NCI-H1930 (cell line): ENCODE measurements at places on chromosomes 1 and 21.

- no peak for DNase-seq
Observed at GRCh38 chr1:64686828-64687724, 57.8 kb upstream of the RAVER2 start.

DNA sequence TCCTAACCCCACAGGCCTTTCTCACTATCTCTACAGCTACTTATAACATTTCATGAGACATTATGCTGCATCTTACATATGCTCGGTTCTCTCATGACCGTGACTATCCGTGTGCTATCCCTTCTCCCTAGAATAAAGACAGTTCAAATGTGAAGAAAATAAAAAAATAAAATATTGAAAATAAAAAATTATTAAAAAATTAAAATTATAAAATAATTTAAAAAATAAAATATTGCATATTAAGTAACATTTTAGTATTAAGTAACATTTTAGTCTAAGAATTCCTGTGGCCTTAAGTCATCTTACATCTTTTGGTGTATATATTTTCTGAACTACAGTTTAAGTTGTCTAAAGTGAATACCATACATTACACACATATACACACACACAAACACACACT is 415.5 kb downstream of the DPYD start:
- DNase-seq = no peak

DNA sequence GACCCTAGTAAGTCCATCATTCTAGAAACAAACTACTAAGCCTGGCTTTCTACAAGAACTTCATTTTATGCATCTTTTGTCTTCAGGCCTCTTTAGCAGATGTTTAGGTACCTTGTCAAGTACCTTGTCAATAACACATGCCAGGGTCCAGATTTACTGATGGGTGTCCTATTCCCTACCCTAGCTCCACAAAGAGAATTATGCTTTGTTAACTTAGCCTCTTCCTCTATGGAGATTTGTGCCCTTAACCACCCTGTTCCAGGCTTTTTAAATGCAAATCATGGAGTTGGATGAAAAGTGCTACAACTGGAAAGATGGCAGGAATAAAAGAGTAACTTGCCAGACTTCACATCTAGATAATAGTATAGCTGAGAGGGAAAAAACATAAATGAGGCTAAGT is 42.7 kb downstream of the SPATA46 start:
- no peak for DNase-seq

DNA sequence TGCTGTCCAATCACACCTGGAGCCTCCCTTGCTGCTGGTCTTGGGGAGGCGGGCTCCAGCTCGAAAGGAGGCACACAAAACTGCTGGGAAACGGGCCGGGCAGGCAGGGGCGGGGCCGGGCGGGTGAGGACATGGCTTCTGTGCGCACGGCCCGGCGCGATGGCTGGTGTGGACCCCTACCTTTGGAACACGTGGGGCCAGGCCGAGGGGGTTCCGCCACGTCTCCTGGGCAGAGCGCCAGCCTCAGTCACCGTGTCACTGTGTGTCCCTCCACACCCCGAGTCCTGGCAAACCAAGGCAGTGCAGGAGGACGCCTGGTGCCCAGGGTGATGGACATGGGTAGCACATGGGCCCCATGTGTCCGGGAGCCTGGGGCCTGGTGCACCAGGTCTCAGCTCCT is 42.0 kb upstream of the ADARB1 start:
- DNase-seq = no peak

- DNase-seq = no peak
Observed at GRCh38 chr1:53573522-53573921, 114.3 kb downstream of the DMRTB1 start.

GRCh38 chr1:172746091-172746949 is 87.4 kb downstream of the FASLG start:
- DNase-seq = no peak

- no peak for DNase-seq
Observed at GRCh38 chr1:233668725-233669294, 54.9 kb downstream of the KCNK1 start.

DNA sequence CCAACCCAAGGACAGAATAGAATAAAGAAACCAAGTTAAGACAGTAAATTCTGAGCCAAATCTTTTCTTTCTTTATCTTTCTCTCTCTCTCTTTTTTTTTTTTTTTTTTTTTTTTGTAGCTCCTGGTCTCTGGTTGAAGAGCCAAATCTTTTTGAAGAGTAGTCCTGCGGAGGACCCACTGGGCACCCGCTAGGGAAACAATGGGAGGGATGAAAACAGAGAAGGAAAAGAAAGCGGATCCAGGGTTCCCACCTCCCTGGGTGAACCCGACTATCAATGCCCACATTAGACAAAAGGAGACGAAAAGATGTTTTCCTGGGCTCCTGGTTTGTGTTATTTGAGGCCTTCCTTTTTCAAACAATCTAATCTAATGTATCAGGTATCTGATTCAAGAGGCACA is 49.8 kb upstream of the FBXO28 start:
- DNase-seq = no peak

DNA sequence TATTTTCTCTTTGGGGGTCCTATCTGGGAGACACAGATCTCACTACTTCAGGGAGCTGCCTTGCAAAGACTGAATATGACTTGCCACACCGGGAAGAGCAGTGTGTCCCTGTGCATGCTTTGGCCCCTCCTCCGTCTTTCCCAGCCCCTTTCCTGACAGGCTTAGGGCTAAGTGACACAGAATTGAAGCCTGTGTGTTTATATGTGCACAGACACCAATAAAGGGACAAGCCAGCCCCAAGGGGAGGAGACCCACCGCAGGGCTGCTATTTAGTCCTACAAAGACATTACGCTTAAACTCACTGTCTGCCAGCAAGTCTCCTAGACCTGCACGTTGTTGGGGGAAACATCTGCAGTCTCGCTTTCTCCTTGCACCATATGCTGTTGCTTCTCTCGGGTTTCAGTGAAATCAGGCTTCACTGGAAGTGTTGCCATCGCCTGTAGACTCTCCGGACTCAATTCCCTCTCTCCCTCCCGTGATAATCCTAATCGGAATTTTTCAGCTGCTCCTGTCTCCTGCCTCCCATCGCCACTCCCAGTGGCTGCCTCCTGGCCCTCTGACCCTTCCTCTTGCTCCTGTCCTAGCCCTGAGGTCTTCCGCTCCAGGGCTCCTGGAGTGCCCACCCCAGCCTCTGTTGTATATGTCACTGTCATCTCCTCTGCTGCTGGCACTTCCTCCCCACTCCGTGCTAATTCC is 58.5 kb upstream of the LRRC53 start:
- DNase-seq = no peak

DNA sequence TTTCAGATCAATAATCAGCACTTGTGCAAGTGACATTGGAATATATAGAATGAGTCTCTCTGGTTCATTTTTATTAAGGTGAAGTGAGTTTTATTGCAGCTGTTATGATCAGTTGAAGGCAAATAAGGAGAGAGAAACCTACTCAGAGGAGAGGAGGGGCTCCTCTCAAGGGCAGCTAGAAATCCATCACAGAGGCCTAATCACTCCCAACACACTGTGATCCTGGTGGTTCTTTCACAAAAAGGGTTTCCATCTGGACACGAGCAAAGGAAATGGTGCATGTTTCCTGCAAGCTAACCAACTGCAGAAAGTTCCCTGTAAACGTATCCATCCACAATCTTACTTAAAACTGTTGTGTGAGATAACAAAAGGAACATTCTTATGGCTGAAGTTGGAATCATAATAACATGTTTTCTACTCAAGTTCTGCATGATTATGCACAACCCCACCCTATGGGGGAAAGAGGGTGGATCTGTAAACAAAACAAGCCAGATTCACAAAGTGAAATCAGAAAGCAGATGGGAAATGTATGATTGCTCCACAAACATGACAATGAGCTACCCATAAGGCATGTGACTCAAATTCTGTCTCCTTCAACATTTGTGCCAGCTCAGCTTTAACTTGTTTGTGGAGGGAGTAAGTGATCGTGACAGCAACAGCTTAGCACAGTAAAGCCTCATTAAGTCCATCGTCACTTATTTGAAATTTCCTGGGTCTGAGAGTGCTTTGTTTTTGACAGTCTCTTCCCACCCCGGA is 141.2 kb upstream of the ST6GALNAC5 start:
- no peak for DNase-seq

DNA sequence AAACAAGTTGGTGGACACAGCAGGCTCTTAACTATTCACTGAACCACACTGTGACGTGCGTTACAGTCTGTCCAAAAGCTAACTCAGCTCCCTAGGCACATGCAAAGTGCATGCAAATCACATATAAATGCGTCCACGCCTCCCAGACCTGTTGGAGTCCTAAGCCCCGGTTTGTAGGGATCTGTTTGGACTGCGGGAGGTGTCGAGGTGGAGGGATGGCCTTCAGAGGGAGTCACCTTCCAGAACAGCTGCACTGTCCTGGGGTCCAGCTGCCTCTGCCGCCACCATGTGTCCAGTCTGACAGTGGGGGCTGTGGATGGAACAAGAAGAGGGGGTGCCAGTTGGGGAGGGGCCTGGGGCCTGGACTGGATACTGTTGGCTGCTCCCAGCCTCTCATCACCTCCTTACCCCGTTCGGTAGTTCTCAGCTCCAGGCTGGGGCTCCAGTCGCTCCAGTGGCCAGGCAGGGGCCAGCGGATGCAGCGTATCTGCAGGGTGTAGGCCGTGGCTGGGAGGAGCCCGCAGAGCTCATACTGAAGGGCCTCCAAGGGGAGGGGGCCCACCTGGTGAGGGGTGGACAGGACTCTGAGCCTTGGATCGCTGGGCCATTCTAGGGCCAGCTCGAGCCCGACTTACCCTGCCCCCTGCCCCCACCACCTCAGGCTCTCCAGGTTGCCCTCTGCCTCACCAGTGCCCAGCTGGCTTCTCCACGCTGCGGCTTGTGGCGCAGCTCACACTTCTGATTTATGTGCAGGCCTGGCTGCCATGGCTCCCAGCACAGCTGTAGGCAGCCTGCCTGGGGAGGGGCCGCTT is 7.9 kb upstream of the MRPS15 start:
- no peak for DNase-seq

GRCh38 chr1:159705251-159705903 is 9.0 kb downstream of the CRP start:
- no peak for DNase-seq

GRCh38 chr1:153133267-153133666 is 17.4 kb downstream of the SPRR2G start:
- no peak for DNase-seq

GRCh38 chr1:2856066-2856390 is 54.5 kb upstream of the TTC34 start:
- DNase-seq = no peak

DNA sequence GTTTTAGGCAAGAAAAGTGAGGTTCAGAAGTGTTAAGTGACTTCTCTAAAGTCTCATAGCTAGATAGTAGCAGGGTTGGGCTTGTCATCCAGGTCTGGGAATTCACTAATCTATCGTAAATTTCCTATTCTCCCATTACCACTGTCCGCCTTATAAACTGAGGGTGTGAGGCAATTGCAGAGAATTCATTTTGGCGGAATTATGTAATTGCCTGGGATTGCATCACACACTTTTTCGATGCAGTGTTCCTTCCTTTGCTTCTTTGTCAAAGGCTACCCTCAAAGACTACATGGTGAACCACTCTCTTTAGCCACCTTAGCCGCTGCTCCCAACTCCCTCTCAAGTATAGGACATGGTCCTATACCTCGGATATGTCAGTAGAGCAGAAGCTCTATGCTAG is 19.1 kb downstream of the SELP start:
- DNase-seq = no peak

DNA sequence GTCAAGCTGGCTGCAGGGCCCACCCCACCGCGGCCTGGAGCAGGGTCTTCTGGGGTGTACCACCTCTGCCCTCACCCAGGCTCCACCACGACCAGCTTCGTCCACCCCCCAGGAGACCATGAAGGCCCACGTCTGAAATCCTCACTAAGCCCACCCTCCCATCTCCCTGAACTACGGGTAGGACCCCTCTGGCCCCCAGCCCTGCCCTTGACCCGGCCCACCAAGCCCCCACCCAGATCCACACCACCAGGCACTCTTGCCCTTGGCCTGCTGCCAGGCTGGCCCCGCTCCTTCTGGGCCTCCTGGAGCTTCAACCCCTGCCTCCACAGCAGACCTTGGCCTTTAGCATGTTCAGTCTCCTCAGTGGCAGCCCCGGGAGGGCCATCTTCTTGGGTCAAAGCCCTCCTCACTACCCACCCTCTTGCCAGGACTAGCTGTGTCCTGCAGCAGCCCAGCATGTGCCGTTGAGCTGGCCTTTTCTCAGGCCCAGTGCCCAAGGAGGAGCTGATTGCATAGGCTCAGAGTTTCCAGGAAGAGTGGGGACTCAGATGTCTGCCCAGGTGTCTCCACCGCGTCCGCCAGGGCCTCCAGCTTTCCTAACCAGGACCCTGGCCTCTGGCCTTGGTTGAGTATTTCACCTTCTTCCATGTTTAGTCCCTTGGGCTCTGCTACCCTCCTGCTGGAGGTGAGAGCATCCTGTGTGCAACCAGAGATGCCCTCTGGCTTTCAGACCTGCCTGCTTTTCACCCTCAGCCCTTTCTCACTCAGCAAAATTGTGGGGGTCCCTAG is 17.7 kb upstream of the SAMD11 start:
- DNase-seq = no peak

DNA sequence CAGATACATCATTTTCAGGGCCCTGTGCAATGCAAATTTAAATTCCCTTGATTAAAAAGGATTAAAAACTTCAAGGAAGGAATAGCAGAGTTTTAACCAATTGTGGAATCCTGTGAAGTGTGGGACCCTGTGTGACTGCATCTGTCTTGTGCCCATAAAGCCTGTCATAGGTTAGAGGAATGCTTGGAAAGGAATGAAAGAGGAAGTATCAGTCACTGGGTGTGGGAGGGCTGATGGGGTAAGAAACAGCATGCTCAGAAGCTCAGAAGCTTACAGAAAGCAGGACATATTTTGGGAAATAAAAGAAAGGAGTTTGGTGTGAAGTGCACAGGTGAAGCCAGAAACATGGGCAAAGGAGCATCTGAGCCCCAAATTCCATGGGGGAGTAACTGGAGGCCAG is 150.8 kb upstream of the ETV3 start:
- DNase-seq = no peak

DNA sequence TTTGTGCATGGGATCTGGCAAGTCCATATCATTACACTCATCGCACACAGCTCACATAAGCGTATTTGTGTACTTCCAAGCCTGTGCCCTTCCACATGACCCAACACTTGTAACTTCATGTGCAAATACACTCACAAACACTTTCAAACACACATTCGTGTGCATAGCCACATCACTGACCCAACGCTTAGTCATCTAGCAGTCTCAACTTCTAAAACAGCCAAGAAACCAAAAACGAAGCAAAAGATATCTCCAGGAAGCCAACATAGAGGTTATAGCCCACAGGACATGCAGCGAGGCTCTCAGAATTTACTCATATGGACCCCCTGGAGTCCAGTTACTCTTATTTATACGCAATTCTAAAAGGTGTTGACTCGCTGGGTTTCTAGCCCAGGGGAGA is 10.9 kb upstream of the GOLT1A start:
- no peak for DNase-seq

DNA sequence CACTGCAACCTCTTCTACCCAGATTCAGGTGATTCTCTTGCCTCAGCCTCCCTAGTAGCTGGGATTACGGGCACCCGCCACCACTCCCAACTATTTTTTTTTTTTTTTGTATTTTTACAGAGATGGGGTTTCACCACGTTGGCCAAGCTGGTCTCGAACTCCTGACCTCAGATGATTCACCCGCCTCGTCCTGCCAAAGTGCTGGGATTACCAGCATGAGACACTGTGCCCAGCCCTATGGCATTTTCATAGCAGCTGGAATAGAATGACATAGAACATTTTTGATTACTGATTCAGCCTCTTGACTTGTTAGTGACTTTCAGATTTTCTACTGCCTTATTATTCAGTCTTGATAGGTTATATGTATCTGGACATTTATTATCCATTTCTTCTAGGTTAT is 1046.2 kb downstream of the AMY1C start:
- DNase-seq = no peak
